Prostate gland (tissue), 2 donors: ENCODE measurements at places on chromosomes 4 and X.

GRCh38 chr4:181330654-181331201 lies 912.5 kb upstream of the TENM3 start:
- DNase-seq, result no peak

- DNase-seq, result no peak
These were observed 43.3 kb upstream of the ADAM29 start for GRCh38 chr4:174874898-174875297.

DNA sequence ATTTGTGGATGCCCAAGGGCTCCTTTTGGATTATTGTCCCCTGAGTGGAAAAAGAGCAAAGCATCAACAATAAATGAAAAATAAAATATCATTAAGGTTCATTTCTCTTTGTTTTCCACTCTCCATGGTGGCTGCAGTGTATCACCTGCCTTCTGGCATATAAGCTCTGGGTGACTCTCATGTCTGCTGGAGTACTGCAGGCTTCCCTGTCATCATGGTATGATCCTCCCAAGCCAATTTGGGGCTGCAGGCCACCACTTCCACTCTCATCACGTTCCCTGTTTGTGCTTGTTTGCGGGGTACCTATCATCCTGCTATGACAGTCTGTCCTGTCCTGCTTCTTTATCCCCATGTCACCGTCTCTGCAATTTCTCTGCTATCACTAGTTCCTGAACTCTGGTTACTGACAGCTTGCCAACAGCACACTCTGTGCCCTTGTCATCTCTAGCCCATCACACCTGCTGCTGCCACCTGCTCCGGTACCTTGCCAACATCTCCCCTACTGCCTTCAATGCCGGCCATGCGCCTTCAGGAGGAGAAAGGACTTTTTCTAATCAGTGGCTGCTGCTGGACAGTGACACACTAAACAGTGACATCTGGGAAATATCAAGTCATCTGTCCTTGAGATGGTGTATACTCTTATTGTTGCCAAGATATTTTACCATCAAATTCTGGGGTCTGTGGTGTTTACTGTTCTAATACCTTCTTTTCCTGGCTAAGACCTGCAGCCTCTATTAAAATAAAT lies 23.0 kb upstream of the FGF5 start:
- no peak for DNase-seq

- DNase-seq, result no peak
These were observed 646.4 kb downstream of the IL1RAPL1 start for GRCh38 chrX:29233592-29234183.

GRCh38 chrX:45261005-45261404 lies 60.3 kb upstream of the DIPK2B start:
- no peak for DNase-seq

DNA sequence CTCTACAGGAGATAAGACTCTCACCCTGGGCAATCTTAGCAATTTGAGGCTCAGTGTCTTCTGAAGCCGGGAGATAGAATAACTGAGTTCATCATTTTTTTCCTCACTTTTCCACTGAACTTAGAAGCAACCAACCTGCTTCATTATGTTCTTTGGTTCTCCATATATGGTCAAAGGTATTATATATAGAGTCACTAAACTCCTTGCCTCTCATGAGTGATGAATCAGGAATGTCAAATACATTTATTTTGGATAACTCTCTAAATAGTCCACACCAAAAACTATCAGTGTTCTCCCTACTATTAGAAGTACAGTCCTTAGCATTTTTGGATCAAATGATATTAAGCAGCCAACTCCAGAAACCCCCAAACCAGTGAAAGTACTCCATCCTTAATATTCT lies 421.5 kb upstream of the EPHA5 start:
- DNase-seq, result no peak

DNA sequence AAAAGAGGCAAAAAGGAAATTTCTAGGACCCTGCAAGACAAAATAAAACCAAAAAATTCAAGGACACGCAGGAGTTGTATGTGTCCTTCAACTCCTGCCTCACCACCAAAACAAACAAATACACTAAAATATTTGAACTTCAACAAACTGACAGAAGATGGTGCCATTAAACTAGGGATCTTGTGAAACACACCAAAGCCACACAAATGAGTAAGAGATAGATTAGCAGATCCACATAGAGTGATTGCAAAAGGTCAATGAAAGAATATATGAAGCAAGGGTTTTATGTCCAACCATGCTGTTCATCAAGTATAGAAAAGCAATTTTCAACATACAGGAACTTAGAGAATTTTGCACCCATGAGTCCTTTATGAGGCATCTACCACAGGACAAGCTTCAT lies 40.1 kb upstream of the SCML1 start:
- DNase-seq, result no peak

DNA sequence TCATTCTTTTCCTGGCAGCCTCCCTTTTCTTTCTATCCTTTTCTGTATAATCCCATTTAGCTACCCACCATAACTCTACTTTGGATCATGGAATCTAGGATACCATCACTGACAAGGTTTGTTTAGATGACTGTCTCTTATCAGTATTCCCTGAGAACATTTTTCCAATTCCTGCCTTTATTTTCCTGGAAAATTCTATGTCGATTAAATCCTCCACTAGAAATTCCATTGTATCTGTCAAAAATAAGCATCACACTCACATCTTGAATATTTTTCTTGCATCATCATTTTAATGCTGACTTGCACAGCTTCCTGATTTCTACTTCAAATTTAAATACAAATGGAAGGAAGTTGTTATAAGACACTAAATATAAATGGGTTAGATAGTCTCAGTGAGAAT lies 20.2 kb downstream of the TRIM2 start:
- DNase-seq, result no peak

DNA sequence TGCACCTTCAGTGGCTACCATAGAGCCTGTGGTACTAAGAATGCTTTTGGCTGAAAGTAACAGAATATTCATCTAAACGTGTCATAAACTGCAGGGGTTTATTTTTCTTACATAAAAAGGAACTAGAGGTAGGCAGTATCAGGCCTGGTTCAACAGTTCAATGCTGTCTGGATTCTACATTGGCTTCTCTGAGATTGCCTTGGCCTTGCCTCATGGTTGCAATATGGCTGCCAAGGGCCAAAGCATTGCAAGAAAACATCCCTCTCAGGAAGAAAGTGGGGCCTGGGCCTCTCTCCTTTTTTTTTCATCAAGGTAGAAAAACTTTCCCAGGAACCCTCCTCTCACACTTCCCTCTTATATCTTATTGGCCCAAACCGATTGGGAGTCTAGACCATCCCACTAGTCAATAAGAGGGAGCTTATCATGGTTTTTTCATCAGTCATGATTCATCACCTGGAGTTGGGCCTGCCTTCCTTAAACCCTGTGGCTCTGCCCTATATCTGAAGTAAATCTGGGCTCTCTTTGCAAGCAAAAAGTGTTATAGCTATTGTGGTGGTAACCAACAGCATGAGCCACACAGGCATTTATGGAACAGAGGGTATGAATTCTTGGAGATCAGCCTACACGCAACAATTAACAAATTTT lies 1.8 kb upstream of the DOCK11 start:
- DNase-seq, result no peak

DNA sequence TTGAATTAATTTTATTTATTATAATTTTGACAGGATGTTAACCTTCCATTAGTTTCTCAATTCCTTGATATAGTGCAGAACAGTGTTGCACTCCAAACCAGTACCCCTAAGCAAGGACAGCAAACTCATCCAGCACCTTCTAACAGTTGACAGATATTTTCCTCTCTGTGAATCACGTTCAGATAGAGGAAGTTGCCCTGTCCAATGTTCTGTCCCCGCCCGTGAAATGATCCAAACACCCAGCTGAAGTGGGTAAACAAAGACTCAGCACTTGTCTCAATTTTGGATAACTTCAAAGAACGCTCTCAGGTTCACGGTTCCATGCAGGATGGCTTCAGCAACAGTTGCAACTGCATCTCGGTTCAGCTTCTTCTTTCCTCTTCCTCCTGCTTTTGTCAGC lies 1240.0 kb upstream of the ADGRL3 start:
- no peak for DNase-seq

GRCh38 chr4:100948911-100949310 lies 398.4 kb downstream of the PPP3CA start:
- no peak for DNase-seq

DNA sequence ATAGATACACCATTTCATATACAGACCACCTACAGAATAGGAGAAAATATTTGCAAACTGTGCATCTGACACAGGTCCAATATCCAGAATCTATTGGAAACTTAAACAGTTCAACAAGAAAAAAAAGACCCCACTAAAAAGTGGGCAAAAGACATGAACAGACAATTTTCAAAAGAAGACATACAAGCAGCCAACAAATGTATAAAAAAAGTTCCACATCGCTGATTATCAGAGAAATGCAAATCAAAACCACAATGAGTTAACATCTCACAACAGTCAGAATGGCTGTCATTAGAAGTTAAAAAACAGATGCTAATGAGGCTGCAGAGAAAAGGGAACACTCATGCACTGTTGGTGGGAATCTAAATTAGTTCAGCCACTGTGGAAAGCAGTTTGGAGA lies 36.8 kb downstream of the KIAA0232 start:
- DNase-seq, result no peak

DNA sequence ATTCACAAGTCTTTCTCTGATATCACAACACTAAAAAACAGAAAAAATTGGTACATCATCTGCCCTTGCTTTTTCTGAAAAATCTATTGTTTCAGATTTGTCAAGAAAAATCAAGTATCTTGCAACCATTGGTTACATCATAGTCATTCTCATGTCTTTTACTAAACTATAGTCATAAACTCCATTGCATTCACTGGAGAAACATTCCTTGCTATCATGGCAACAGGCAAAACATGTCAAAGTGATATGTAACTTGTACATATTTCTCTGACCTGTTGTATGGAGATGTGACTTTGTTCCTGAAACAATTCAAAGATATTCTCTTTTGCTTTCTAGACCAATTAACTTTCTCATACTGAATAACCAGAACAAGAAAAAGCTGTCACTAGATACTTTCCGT lies 121.9 kb upstream of the ANK2 start:
- DNase-seq, result no peak

GRCh38 chrX:33045882-33046281 lies 165.5 kb downstream of the DMD start:
- no peak for DNase-seq

DNA sequence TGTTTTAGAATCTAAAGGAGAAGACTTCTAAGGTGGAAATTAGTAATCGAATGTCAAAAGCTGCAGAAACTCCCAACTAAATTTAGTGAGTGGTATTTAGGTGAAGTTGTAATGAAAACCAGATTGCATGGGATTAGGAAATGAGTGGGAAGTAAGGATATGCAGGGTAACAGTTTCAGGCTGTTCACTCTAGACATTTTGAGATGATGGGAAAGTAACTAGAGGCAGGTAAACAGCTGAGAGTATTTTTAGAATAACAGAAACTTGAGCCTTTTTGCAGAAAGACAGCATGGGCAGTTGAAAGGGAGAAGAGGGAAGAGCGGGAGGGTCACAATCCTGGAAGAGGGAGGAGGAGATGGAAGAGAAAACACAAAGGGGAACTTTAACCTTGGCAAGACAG lies 12.7 kb downstream of the SPRY1 start:
- no peak for DNase-seq

GRCh38 chr4:56460085-56460484 lies 7.3 kb upstream of the SRP72 start:
- no peak for DNase-seq

DNA sequence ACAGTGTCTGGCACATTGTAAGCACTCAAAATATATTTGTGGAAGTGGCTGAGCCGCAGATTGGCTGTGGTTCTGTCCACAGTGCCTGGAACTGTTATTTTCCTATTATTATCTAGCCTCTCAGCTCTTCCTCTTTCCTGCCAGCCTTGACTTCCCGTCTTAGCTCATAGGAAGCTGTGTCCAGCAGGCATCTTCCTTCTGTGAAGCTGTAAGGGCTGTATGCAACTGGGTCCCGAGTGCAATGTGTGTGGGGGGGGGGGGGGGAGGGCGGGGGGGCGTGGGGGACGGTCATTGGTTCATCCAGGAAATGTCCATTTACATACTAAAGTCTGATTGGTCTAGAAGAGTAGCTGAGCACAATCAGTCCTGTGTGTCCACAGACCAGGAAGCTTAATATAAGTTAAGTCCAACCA lies 210.7 kb downstream of the PDGFRA start:
- DNase-seq, result no peak

GRCh38 chr4:36206012-36206411 lies 38.3 kb downstream of the ARAP2 start:
- no peak for DNase-seq

DNA sequence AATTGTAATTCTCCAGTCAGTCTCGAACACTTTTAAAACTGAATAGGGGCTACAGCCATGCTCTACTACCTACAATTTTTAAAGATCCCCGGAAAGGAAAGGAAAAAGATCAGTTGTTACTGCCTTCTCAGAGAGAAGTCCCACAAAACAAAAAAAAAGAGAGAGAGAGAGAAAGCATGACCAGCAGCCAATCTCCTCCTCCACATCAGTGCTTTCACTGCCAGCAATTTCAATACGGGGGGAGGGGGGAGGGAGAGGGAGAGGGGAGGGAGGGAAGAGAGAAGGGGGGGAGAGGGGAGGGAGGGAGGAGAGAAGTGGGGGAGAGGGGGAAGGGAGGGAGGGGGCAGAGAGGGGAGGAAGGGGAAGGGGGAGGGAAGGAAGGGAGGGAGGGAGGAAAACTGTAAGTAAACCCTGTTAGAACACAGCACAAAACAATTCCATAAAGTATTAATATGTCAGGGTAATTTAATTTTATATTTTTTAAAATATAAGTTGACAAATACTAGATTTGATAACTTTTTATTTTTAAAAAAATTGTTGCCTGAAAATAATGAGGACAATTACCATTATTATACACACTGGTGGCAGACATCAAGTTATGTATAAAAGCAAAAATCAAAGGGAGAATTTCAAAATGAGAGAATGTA lies 108.0 kb downstream of the LRBA start:
- DNase-seq, result no peak

DNA sequence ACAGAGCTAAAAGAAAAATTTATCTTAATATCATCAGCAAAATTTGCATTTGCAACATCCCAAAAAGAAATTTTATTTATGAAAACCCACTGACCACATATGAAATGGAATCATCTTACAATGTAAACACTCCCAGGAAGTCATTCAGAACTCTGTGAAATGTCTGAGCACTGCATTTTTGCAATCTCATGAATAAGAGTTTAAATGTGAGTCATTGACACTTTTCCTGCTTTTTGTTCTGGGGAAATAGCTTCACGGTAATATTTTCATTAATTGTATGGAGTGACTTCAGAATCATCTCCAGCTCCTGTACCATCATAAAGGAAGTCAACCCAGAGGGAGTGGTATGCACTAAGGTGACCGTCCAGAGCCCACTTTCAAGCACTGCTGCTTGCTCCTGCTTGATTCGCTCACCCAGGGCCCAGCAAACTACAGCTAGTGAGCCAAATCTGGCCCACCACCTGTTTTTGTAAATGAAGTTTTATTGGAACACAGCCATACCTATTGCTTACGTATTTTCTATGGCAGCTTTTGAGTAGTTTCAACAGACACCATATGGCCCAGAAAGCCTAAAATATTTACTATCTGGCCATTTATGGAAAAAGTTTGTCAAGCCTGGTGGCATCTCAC lies 17.2 kb downstream of the EDNRA start:
- no peak for DNase-seq

- no peak for DNase-seq
These were observed 105.4 kb downstream of the SYNPO2 start for GRCh38 chr4:118994030-118994429.

GRCh38 chrX:53211391-53211978 lies 13.5 kb downstream of the KDM5C start:
- no peak for DNase-seq

- no peak for DNase-seq
These were observed 303.5 kb upstream of the ARSJ start for GRCh38 chr4:114282937-114283336.

GRCh38 chr4:134219043-134219442 lies 17.5 kb upstream of the PABPC4L start:
- DNase-seq, result no peak
